ENCODE measurements at places on chromosomes 3 and 15.
A peak's percentile ranks its signal among the peaks of the same experiment; 100 is the strongest.

GRCh38 chr3:6421666-6422445 is 439.1 kb upstream of the GRM7 start:
- no peak for DNase-seq

DNA sequence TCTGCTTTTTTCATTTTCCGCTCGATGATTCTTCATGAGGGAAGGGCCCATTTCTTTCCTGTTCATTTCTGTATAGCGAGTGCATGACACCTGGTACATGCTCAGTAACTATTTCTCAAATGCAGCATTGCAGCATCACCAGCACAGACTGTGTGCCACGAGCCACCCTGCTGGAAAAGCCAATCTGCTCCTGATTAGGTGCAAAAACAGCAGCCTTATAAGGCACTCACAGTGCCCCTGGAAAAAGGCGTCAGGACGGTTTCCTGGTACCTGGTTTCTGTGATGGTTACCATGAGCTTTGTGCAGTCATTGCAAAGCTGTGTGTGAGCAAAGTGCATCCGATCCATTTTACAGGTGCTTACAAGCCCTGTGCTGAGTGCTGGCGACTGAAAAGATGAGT is 15.8 kb downstream of the ST8SIA2 start:
- DNase-seq, result no peak

GRCh38 chr15:65584241-65584640 is 26.7 kb downstream of the INTS14 start:
- DNase-seq, result no peak

DNA sequence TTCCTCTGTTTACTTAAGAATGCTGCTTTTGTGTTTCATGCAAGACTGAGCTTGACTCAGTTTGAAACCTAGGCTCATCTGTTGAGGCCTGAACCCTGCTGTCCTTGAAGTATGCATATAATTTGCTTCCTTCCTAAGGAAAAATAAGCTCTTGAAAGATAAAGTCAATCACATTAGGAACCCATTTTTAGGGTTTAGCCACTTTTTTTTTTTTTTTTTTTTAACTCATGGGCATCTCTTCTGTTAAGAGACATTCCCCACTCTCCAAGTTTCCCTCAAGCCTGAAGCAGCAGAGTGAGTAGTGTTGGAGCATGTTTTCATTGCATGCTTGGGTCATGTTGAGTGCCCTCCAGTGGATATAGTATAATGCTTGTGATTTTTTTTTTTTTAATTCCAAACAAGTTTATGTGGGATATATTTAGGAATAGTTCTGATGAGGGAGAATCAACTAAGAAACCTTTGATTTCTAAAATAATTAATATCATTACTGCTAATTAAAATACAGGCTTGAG is 3.6 kb downstream of the CTNNB1 start:
- peak; percentile 41 for DNase-seq

GRCh38 chr3:58459160-58459559 is 25.5 kb upstream of the PDHB start:
- no peak for DNase-seq

DNA sequence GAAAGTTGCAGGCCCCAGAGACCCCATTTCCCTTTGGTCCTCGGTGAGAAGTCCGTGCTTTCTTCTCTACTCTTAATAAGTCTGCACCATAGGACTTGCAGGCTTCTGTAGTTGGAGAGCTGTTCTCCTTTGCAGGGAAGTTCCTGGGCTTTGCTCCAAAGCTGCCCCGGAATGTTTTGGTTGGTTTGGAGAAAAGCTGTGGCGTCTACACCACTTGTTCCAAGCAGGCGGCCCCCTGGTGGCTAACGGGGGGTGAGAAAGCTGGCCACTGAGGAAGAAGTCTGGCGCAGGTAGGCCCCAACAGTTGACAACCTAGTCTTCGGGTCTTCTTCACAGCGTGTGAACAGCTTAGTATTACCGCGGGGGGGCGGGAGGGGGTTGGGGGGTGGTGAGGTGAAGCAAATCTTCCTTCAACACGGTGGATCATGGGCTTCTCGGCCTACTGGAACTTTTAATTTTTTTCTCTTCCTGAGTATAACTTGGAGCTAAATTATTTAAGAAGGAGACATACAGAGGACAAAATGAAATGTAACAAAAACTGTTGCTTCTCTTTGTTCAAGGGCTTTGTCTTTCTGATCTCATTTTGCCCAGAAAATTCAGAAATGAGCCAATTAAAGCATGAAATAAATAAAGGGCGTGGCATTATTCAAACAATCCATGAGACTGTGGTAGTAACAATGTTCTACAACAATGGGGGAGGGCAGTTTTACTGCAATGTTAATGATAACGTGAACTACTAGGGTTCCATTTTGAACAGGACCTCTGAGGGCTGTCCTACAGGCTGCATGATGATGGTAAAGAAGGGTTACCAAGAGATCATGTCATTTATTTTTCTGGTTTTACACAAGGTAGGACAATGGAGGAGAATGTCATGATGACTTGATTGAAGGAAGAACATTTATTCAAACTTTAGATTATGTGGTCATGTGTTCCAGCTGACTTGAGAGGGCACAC is 2.2 kb upstream of the THRB start:
- no peak for DNase-seq

DNA sequence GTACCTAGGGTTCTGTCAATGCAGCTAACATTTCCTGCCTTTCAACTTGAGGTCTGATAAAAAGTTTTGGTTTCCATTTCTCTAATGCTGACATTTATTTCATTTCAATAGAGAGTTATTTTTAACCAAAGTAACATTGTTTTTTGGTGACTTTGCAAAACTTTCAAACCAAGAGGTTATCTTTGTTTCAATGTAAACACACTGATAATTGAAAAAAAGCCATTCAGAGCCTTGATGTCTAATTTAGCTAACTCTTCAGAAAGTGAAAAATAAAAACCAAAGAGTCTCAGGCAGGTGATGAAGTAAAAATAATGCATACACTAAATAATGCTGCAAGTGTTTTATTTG is 9.6 kb upstream of the TIPARP start:
- no peak for DNase-seq

- DNase-seq, result no peak
Observed at GRCh38 chr3:32963871-32964270, 12.4 kb downstream of the CCR4 start.

DNA sequence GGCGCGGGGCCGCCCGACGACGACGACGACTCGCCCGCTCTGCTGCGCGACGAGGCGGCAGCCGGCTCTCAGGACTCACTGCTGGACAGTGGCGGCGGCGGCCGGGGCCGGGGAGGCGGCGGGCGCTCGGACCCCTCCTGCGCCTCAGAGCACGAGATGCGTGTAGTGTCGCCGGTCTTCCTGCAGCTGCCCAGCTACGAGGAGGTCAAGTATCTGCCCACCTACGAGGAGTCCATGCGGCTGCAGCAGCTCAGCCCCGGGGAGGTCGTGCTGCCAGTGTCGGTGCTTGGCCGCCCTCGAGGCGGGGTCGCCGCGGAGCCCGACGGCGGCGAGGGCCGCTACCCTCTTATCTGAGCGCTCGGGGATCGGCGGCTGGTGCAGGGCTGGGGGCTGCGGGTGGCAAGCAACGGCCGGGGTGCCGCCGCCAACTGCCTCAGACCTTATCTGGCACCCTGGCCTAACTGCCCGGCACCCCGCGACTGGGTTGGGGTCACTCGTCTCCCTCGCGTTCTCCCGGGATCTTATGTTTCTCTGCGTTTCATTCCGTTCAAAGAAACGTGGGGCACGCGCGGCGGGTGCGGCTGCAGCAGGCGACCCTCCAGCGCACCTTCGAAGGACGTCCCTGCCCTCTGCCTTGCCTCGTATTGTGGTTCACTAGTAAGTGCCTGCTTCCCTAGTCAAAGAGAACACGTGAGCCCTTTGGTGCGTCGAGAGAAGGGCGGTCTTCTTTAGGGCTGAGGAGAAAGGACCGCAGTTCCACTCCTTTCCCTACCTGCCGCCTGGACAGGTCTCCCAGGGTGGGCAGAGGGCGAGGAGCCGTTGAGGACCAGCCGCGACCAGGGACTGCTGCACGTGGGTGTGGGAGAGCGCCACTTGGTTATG is 1.0 kb downstream of the C3orf80 start:
- DNase-seq, result no peak

- no peak for DNase-seq
Observed at GRCh38 chr15:48058371-48058770, 62.4 kb upstream of the SLC24A5 start.

DNA sequence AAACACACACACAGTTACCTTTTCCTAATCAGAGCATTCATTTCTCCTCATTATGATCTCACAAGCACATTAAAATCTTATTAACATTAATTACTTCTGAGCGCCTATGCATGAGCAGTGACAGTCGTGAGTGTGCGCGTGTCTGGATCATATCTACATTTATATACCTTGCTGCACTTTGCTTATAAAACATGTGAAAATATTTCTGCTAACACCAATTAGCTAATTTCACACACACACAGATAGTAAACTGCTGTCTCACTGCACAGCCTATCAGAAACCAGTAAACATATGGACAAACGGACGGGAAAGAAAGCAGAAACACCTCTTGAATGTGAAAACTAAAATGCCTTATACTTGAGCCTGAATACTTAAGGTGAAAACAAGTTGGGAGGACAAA is 64.8 kb downstream of the ZBTB20 start:
- DNase-seq, result no peak

DNA sequence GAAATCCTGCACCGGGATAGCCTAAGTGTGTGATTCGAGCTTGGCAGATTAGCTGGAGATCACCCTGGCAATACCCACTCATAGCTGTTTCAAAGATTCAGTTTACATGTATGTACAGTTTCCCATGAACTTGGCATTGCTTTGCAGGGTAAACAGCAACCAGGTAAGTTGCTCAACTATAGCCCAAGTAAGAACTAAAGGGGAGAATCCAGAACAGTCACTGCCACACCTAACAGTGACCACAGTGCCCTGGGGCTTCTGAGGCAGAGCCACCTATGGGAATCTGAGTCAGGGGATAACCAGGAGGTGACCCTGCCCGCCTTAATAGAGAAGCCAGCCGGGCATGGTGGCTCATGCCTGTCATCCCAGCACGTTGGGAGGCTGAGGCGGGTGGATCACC is 15.9 kb downstream of the CDAN1 start:
- no peak for DNase-seq

- DNase-seq, result no peak
Observed at GRCh38 chr3:63896332-63897030, 15.7 kb downstream of the SCAANT1 start.

- DNase-seq, result no peak
Observed at GRCh38 chr15:36964626-36965025, 135.7 kb downstream of the MEIS2 start.

DNA sequence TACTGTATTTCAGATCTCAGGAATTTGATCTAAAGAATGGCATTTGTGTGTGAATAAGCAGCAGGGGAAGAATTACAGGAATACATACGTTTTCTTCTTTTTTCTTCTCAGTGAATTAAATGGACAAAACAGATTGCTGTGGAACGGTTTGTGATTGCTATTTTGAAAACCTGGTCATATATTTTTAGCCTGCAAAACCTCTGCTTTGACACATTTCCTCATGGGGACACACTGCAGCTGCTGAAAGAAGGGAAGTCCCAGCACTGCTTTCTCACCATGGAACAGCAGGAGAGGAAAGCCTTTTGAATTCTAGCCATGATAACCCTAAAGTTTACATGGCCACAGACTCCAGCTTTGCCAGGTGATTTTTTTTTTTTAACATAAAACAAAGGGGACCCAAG is 315.0 kb downstream of the OXSM start:
- DNase-seq, result peak; percentile 81

- DNase-seq, result no peak
Observed at GRCh38 chr15:70625438-70625837, 137.9 kb downstream of the UACA start.

- no peak for DNase-seq
Observed at GRCh38 chr3:30832961-30833575, 61.4 kb downstream of the GADL1 start.

- DNase-seq, result no peak
Observed at GRCh38 chr3:148923592-148923991, 58.5 kb downstream of the CPA3 start.

DNA sequence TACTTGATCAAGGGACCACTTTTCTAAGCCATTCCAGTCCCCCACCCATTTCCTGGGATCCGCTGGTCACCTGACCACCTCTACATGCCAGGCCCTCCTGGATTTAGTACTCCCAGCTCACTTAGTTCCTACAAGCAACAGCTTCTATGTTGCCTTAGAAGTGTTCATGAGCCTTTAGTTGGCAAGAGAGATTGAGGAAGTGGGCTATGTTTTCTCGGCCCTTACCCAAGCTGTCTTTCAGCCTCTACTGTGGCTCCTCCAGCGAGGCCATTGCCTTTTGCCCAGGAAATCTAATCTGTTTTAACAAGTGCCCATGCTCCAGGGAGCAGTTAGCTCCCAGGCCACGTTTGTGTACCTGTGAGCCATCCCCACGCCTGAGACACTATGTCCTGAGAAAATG is 4.5 kb upstream of the PRKAR2A start:
- DNase-seq, result no peak

GRCh38 chr3:184691397-184692231 is 20.2 kb downstream of the MAGEF1 start:
- peak; percentile 95 for DNase-seq

GRCh38 chr15:58377193-58377592 is 54.6 kb upstream of the LIPC start:
- DNase-seq, result no peak

- DNase-seq, result no peak
Observed at GRCh38 chr15:90286678-90287077, 21.2 kb downstream of the NGRN start.

- DNase-seq, result peak; percentile 36
Observed at GRCh38 chr3:177041021-177041729, 156.1 kb downstream of the TBL1XR1 start.

DNA sequence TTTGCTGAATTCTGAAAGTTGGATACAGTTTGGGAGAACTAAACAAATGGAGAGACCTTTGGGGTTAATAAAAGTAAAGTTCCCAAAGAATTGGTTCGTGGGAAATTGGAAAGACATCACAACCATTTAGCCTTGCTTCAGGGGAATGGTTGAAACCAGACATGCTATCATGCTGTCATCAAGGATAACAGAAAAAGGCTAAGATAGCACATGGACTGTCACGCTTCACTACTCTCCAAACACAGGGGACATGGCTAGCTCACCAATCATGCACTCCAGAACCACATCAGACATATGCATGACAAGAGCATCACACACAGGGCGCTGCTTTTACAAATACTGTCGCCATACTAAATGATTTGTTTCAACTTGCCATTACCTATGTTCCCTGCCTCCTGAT is 671.7 kb upstream of the ROBO1 start:
- DNase-seq, result no peak

DNA sequence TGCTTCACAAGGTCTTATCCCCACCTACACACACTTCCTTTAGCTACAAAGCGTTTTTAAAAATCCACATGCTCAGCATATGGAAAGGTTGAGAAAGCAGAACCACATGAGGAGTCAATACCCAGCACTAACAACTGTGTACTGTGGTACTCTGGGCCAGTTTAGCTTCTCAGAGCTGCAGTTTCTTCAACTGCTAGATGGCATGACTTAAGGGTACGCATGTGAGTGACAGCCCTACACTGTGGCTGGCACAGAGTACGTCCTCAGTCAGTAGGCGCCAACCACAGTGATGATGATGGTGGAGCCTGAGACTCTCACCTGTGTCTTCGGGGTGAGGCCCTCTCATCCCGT is 17.4 kb downstream of the CCDC12 start:
- DNase-seq, result no peak

GRCh38 chr15:100285641-100286295 is 56.0 kb downstream of the ADAMTS17 start:
- no peak for DNase-seq

GRCh38 chr3:193693774-193694173 is 100.8 kb downstream of the OPA1 start:
- no peak for DNase-seq

GRCh38 chr15:38148471-38148870 is 104.2 kb upstream of the SPRED1 start:
- no peak for DNase-seq
